Activated CD4-positive, alpha-beta T cell treated with anti-CD3 and anti-CD28 coated beads, Interleukin-2, amount 50 U/mL, for 24 hours (primary cell): ENCODE measurements at places on chromosomes 13 and 19.
A peak's percentile ranks its signal among the peaks of the same experiment; 100 is the strongest.

DNA sequence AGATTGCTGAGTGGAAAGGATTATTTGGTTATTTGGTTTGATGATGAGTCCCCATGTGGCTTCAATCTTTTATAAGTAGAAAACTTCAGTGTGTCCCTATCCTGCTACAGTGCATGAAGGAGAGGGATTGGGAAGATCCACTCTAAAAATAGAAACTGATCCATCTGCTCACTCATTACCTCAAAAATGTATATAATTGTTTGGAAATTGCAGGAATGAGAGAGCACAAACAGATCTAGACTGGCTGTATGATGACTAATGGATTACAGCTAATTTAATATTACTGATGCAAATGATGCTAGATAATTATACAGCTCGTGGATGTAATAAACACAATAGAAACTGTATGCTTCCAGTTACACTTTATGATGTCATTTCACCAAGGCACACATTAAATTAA lies 625.3 kb upstream of the PRR20A start:
- no peak for DNase-seq

- no peak for DNase-seq
Observed at GRCh38 chr19:18590273-18591272, 2.0 kb downstream of the REX1BD start.

DNA sequence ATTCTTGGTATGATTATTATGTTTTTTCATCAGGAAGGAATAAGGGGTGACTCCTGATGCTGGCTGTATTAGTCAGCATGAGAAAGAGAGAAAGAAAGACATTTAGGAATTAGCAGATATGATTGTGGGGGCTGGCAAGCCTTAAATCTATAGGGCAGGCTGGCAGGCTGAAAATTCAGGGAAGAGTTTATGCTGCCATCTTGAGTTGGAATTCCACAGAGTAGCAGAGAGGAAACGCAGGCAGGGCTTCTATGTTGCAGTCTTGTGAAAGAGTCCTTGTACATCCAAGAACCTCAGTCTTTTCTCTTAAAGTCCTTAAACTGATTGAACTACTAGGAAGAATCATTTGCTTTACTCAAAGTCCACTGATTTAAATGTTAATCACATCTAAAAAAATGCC lies 262.7 kb upstream of the SLC10A2 start:
- DNase-seq = no peak

- peak; percentile 16 for DNase-seq
Observed at GRCh38 chr19:39997638-39998216, 867 bp downstream of the ZNF546 start.

DNA sequence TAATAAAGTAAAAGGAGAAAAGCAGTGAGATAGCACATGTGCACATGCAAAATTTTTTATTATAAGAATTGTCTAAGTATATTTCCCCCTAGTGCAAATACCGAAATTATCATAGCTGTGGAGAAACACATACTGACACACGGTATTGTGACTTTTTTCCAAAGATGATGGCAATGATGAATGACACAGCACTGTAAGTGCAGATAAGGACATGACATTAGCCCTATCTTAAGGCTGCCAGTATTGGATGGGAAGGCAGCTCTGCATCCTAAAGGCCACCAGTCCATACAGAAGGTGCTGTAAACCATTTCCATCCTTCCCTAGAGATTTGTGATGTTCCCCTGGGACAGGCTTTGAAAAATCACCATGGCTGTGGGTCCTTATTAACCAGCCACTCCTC lies 11.5 kb upstream of the MICU2 start:
- no peak for DNase-seq

GRCh38 chr13:24304620-24305019 lies 4.8 kb upstream of the C1QTNF9 start:
- DNase-seq = no peak

DNA sequence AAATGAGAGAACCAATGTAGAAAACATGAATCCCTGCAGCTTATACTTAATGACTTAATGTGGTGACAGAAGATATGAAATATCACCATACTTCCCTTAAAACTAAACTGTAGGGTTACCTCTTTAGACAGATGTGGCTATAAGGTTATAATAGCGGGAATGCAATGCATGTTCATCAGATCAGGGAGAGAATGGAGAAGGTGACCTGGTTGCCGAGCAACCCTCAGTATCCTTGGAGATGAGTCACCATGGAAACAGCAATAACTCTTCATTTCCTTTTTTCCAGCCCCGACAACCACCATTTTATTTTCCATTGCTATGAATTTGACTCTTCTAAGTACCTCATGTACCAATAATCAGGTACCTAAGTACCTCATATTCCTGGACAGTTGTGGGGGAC lies 28.0 kb upstream of the ZNF835 start:
- DNase-seq = no peak

GRCh38 chr13:114319441-114319913 lies 5.2 kb downstream of the CHAMP1 start:
- no peak for DNase-seq

- DNase-seq = no peak
Observed at GRCh38 chr13:113660066-113660465, 2.1 kb upstream of the ATP4B start.

- no peak for DNase-seq
Observed at GRCh38 chr19:5801796-5802619, 2.9 kb upstream of the NRTN start.

- DNase-seq = no peak
Observed at GRCh38 chr19:58466089-58466759, 656 bp upstream of the ZNF324 start.

- DNase-seq = no peak
Observed at GRCh38 chr13:35014606-35015213, 72.6 kb downstream of the NBEA start.

- DNase-seq = no peak
Observed at GRCh38 chr19:55209693-55210472, 582 bp upstream of the PTPRH start.

- no peak for DNase-seq
Observed at GRCh38 chr13:100176801-100177400, 88.0 kb downstream of the PCCA start.

GRCh38 chr19:15379083-15379998 lies at the start of gene AKAP8:
TSS of gene AKAP8 (minus strand) at chr19:15379787. CDS start at chr19:15379731, 56 bp downstream.
- DNase-seq = peak; percentile 92

DNA sequence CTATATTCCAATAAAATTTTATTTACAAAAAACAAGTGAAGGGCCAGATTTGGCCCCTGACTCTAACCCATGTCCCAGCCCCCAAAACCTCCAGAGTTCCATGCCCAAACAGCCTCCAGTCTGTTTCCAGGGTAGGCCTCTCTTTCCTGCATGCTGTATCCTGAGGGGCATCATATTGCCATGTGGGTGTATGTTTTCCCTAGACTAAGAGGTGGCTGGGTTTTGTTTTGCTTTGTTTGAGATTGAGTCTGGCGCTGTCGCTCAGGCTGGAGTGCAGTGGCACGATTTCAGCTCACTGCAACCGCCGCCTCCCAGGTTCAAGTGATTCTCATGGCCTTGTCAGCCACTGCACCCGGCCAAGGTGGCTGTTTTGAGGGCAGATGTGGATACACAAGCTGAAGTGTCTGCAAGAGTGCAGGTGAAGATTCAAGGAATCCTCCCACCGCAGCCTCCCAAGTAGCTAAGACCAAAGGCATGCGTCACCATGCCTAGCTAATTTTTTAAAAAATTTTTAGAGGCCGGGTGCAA lies 23.6 kb upstream of the LSM14A start:
- DNase-seq = no peak
